ENCODE measurements at places on chromosomes 2 and 18.
A peak's percentile ranks its signal among the peaks of the same experiment; 100 is the strongest.

- DNase-seq, result no peak
Measured at GRCh38 chr2:42804338-42804737, 12.0 kb upstream of the HAAO start.

GRCh38 chr2:12731701-12732280, 15.1 kb downstream of the TRIB2 start:
- no peak for DNase-seq

- no peak for DNase-seq
Measured at GRCh38 chr2:96088340-96089335, 27.7 kb downstream of the ADRA2B start.

- no peak for DNase-seq
Measured at GRCh38 chr2:8090748-8091700, 590.8 kb upstream of the ID2 start.

DNA sequence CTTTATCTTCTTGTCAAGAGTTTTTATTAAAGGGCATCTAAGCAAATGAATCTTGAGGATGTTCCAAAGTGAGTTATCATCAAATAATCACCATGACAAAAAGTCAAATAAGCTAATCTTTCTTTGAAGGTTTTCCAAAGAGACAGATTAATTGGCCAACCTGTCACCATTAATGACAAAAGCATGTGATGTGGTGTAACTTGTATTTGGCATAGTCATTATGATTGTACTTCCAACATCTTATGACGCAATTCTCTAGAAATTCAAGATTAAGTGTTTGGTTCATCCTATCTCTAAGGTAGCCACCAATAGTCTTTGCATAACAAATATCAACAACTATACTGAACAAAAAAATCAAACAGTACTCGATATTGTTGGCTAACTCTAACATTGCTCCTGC, 28.6 kb downstream of the RBMS1 start:
- no peak for DNase-seq

- no peak for DNase-seq
Measured at GRCh38 chr18:7600528-7601245, 33.6 kb downstream of the PTPRM start.

- no peak for DNase-seq
Measured at GRCh38 chr18:67143028-67143427, 373.5 kb downstream of the DSEL start.

DNA sequence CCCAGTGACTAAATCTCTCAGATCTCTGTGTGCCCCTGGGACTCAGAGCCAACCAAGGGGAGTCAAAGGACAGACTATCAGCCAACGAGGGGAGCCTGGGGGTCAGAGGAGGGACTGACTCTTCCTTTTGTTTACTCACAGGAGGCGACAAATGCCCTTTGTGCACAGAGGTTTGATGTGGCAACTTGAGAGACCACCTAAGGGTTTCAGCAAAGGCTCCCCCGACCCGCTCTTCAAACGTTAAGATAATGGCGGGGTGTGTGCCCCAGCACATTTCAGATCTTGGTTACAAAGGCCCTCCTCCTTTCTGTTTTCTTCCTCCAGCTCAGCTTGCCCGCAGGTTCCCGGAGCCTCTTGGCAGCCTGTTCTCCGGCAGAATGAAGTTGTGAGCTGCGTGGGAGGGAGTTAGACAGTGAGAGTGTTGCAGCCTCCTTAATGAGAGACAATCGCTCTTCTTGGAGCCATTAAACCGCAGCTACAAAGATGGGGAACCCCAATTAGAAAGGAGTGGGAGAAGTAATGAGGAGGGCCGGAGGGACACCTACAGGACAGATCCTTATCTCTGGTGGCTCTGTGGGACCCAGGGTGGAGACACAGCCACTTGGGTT, 76.2 kb downstream of the KIAA2012 start:
- no peak for DNase-seq

- DNase-seq, result no peak
Measured at GRCh38 chr2:239391286-239392071, 9.3 kb downstream of the HDAC4 start.

- DNase-seq, result no peak
Measured at GRCh38 chr2:231347638-231348037, 47.9 kb upstream of the B3GNT7 start.

DNA sequence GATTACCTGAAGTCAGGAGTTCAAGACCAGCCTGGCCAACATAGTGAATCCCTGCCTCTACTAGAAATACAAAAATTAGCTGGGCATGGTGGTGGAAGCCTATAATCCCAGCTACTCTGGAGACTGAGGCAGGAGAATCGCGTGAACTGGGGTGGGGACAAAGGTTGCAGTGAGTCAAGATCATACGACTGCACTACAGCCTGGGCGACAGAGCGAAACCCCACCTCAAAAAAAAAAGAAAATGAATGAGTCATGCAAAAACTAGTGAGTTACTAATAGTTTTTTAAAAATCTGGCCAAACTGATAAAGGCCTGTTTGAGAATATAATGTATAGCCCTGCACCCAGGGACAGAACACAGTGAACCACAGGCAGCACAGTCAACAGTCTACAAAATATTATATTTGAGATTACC, 17.5 kb downstream of the AFG3L2 start:
- DNase-seq, result no peak

- DNase-seq, result no peak
Measured at GRCh38 chr18:27808683-27809082, 368.2 kb downstream of the CDH2 start.

GRCh38 chr18:3297025-3297984, 35.4 kb downstream of the MYL12B start:
- DNase-seq, result peak; percentile 90

DNA sequence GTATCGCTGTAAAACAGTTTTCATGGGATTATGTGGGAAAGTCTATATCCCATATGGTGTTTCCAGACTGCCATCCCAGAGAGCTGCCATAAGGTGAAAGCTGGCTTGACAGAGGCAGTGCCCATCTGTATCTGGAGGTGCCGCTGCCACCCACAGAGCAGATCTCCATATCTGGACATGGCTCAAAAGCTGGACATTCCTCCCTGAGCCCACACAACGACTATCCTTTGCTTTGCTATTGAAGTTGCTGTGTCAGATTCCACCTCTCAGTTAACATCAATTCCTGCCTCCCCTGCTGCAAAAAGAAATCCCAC, 55.2 kb downstream of the RND3 start:
- no peak for DNase-seq

GRCh38 chr2:134203175-134203574, 50.7 kb upstream of the MGAT5 start:
- no peak for DNase-seq

DNA sequence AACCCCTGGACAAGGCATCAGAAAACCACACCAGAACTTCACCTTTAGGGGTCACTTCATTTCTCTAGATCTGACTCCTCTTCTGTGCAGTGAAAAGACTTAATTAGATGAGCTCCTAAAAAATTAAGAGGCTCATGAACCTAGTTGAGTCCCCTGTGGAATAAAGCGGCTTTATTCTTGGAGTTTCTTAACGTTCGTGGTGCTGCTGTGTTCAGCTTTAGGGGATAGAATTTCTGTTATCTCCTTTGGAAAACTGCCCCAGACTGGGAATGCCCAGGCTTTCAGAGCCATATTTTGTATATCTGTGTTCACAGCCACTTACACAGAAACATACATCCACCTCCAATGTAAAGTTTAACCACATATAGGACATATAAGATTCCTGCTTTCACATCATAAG, 165.8 kb downstream of the ANTXR1 start:
- DNase-seq, result no peak

- DNase-seq, result no peak
Measured at GRCh38 chr18:7269942-7270341, 39.1 kb downstream of the LRRC30 start.

- no peak for DNase-seq
Measured at GRCh38 chr2:16653799-16654198, 11.8 kb downstream of the CYRIA start.

DNA sequence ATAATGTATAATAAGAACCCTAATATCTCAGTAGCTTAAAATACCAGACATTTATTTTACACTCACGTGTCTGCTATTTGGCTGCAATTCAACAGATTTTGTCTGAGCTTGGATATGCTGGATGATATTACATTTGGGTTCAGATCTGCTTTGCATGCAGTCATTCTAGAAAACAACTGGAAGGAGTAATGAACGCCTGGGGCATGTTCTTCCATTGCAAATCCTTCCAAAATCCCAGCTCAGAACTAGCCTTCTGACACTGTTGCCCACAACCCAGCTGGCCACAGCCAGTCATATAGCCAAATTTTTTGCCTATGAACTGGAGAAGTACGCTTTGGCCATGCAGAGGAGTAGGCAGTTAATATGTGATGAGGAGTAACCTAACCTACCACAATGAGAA, 597.8 kb upstream of the VRK2 start:
- DNase-seq, result no peak

DNA sequence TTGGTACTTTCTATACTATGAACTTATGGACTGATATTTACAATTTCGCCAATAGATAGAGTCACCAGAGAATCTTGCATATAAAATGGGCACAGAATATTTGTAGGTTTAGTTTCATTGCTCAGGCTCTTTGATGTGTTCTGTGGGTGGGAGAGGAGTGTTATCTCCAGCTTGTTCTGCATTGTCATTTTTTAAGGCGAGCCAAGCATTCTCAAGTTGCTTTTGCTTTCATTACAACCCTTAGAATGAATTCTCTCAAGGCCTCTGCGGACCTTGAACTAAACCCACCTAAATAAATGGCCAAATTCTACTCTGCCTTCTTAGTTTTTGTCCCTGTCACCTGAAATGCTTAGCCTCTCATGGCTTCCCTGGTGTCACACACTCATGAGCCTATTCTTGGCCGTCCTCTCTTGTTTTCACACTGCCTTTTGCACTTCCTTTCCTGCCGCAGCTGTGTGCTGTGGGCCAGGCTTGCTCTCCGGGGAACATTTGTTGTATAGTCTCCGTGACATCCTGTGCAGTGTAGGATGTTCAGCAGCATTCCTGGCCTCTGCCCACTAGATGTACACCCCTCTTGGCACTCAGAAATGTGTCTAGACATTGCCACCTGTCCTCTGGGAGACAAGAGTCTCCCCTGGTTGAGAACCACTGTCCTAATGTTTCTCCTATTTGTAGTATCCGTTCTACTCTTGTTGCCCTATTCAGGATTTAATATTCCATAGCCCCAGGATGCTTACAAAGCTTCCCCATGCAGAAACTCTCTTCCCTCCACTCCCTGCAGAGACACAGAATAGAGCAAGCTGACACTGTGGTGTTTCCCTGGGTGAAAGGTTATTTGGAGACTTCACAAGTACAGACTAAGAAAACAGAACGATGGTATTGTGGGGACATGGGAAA, 255.6 kb downstream of the PTPRM start:
- DNase-seq, result no peak

Data from T-cell (primary cell).